ENCODE measurements at places on chromosomes 5 and 9.

GRCh38 chr9:86639287-86639686 is 285.1 kb upstream of the TUT7 start:
- DNase-seq: no peak

DNA sequence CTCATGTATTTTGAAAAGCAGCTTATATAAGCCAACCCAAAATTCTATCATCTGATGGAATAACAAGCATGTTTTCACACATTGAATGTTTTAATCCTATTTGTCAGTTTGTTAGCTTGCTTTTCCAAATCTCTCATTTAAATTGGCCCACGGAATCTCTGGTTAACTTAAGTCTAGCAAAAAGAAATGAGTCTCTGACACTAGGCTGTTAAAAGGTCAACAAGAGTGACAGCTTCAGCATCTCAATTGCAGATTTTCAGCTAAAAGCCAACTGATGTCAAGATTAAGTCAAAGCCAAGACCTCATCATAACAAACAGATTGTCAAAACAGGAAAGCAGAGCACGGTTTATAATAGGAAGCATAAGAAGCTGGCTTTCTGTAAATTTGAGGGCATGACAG is 49.4 kb upstream of the CDH9 start:
- no peak for DNase-seq

- DNase-seq: no peak
Observed at GRCh38 chr9:136098844-136099243, 3.8 kb upstream of the NACC2 start.

GRCh38 chr5:1153428-1153827 is 41.6 kb upstream of the SLC12A7 start:
- DNase-seq: no peak

DNA sequence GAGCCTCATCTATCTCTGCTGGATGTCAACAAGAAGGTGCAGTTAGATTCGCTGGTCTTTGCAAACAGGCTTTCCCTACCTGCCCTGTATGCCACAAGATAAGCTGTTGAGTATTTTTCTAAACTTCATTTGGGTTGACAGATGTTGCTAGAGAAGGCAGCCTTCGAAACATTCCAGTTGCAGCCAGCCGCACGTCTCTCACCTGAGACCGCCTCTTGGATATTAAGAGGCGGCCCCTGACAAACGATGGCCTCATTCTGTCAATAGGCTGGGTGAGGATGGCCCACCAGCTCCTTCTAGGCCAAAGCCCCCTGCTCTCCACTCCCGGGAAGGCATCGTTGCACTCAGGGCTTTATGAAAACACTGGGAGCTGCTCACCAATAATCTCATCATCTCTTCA is 181.6 kb downstream of the DAB2IP start:
- no peak for DNase-seq

- no peak for DNase-seq
Observed at GRCh38 chr9:129235931-129236331, 57.9 kb upstream of the IER5L start.

DNA sequence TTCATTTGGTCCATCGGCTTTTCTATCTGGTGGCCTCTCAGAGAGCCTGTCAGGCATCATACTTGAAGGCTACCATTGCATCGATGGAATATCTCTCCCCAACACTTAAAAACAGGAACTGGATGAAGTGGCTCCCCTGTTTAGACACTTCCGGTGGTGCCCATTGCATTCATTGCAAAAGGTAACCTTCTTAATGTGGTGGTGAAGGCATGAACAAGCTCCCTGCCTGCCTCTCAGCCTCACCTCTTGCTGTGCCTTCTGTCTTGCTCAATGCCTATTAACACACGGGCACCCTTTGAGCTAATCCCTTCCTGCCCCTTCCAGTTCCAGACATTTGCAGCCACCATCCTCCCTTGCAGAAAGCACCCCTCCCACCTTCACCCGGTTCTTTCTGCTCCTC is 233.1 kb upstream of the MSX2 start:
- DNase-seq: no peak

DNA sequence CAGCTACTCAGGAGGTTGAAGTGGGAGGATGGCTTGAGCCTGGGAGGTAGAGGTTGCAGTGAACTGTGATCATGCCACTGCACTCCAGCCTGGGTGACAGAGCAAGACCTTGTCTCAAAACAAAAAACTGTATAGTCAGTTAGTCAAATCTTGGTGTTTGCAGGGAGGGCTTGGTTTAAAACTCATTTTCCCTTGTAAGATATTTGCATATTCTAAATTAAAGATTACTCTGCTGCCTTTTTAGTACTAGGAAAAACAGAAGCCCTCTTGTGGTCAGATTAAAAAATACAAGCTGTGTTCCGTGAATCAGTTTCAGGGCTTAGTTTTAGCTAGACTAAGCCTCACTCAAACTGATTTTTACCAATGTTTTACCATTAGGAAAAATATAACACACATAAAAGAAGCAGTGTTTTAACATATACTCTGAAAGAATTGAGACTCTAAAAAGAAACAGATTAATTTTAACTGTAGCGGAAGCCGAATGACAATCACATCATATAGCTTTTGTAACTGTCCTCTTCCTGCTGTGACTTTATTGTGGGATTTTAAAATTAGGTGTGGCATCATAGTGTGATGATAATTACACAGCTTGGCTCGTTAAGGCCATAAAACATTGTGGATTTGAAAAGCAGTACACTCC is 84.9 kb upstream of the BASP1 start:
- peak; percentile 54 for DNase-seq

DNA sequence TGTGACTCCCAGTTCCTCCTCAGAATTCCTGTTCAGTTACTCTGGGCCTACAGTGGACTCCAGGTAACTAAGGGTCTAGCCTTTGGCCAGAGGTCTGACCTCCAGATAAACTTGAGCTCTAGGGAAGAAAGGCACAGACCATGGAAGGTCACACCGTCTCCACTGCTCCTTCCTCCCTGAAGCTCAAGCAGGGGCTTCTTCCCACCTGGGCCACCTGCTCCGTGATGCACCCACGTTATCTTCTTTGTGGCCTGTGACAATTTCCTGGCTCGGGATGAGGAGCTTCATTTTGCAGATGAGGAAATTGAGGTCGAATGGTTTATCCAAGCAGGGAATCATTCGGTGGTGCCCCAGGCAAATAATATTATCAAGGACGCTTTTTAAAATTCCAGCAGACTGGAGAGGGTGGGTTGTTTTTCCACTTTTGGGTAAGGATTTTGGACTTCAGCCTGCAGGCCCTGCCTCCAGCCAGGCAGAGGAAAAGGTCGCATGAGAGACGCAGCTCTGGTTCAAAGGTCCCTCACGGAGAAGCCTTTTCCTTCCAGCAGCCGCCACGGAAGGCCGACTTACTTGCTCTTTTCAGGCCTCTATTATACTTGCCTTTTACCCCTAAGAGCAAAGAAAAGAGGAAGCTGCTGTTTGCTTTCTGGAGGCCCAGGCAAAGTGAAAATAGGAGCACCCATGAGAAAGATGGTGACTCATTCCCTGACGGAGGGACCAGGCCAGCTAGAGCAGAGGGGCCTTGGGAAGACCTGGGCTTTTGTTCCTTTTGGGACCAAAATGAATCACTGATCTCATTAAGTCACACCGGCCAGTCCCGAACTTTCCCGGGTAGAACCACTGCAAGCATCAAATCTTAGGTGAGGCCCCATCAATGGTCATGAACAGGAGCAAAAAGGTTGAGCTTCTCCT is 22.8 kb upstream of the DUSP1 start:
- peak; percentile 72 for DNase-seq

- no peak for DNase-seq
Observed at GRCh38 chr5:177468329-177468684, 5.1 kb downstream of the DBN1 start.

GRCh38 chr5:150582241-150583109 is 58.0 kb upstream of the SYNPO start:
- peak; percentile 33 for DNase-seq

DNA sequence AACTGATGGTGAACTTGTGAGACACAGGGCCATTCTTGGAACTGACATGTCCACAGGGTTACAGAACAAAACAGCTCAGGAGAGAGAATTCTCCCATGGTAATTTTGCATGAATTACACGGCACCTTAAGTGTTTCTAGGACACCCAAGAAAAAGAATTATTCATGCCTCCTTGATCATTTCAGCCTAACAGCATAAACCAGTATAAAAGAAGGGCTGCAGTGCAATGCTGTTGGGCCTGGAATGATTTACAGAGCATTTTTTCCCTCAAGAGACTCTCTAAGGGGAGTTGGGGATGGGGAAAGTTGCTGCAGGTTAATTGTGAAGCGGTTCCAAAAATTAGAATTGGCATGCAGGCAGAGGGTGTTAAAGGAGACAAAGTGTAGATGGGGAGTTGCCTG is 136.4 kb upstream of the FBXL7 start:
- DNase-seq: no peak

DNA sequence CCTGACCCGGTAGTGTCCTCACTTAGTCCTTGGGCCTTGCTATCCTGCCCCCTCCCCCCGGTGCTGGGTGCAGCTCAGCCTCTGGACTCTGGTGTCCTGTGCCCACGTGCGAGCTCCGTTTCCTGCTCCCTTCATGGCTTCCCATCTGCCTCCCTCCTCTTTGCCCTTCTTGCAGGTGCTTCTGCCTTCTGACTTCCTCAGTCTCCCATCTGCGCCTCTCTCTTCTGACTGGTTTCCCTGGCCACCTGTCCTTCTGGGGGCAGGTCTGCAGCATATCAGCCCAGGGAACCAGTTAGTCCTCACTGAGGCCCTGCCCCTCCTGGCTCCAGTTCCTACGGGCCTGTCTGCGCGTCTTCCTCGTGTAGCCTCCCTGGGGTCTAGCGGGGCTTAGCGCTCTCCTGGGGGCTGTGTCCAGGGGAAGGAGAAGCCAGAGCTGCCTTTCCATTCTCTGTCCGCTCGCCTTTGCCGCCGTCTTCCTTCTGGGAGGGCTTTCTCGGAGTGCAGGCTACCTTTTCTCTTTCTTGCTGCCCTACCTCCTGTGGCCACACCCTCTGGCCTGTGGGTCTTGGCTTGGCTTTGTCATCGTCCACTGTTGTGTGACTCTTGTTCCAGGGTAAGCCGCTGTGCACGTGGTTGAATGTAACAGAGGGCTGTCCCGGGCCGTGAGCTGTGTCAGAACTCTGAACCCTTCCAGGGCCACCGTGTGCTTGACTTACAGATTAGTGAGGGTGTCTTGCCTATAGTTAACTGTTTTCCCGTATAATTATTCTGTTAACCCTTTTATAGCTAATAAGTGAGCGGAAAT is 51.8 kb downstream of the EHMT1 start:
- DNase-seq: no peak

DNA sequence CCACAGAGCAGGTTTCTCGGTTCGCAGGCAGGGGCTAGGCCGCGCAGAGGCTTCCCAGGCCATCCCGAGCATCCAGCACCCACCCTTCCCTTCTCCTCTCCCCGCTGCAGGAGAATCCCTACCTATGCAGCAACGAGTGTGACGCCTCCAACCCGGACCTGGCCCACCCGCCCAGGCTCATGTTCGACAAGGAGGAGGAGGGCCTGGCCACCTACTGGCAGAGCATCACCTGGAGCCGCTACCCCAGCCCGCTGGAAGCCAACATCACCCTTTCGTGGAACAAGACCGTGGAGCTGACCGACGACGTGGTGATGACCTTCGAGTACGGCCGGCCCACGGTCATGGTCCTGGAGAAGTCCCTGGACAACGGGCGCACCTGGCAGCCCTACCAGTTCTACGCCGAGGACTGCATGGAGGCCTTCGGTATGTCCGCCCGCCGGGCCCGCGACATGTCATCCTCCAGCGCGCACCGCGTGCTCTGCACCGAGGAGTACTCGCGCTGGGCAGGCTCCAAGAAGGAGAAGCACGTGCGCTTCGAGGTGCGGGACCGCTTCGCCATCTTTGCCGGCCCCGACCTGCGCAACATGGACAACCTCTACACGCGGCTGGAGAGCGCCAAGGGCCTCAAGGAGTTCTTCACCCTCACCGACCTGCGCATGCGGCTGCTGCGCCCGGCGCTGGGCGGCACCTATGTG is 36.1 kb downstream of the NTNG2 start:
- DNase-seq: no peak

GRCh38 chr5:96278981-96279380 is 154.1 kb downstream of the PCSK1 start:
- no peak for DNase-seq

DNA sequence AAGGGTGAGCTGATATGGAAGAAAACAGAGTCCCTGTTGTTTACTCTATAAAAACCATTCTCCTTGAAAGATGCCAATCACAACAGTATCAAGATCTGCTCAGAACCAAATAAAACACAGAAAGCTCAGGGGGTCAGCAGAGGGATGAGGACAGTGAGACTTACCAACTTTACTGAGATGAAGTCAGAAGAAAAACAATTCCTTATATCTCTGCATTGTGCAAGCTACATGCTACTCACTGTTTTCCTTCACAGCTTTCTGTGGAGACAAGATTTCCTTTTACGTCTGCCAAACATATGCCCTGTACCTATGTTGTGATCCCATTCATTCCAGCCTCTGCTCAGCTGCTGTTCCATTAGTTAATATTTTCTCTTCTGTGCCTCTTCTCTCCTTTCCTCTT is 185.6 kb downstream of the TSSK1B start:
- DNase-seq: peak; percentile 69

DNA sequence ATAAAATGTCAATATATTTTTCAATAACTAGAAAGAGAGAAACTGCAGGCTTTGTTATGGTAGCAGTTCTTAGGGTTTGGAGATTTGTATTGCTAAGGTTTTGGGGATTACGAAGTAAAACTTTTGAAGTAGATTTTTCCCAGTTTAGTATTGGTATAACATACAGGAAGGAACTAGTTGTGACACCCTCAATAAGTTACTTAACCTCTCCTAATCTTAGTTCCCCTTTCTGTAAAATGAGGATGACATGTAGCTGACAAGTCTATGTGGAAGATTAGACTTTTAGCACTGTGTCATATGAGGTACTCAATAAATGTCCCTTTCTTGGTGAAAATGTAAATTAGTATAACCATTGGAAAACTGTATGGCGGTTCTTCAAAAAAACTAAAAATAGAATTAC is 73.4 kb upstream of the ATG10 start:
- DNase-seq: no peak

Data from iris pigment epithelial cell (primary cell).